ENCODE measurements at places on chromosomes 7 and 10.

GRCh38 chr10:35448687-35449662, 112.7 kb downstream of the CCNY start:
- DNase-seq, result no peak

- DNase-seq, result no peak
Measured at GRCh38 chr7:51705701-51706100, 389.1 kb upstream of the COBL start.

DNA sequence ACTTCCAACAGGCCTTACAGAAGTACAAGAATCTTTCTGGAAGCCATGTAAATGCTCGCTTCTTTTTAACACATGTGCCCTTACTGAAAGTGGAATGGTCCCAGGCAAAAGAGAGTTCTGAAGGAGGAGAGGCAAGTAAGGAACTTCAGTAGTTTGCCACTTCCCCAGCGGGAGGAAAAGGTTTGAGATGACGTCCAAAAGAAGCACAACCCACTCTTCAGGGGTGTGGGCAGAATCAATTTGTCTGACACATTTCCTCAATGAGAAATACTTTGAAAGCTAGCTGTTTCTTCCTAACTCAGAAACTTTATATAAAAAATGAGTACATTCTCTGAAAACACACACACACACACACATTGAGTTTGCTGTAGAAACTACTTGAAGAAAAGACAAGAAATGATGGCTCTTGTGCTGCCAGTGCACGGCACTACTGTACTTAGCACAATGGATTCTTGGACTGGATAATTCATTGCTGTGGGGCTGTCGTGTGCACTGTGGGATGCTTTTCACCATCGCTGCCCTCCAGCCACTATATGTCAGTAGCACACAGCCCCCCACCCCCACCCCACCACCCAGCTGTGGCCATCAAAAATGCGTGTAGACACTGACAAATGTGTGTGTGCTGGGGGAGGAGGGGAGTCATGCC, 183.0 kb downstream of the SRPK2 start:
- no peak for DNase-seq

DNA sequence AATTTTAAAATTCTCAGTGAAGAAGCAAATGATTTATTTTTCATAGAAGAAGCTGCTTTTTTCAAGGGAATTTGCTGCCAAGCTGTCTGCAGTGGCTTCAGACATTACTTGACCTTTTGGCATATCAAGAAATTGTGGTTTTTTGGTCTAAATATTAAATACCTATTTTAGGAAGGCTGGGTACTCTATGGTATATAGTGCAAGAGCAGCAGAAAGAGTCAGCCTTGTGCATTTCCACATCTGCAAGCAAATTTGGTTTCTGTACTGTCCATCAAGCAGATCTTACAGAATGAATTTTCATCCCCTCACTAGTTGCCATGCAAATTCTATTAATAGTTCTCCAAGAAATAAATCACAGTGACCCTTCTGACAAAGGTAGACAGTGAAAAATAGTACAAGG, 222.0 kb downstream of the BICC1 start:
- DNase-seq, result no peak

DNA sequence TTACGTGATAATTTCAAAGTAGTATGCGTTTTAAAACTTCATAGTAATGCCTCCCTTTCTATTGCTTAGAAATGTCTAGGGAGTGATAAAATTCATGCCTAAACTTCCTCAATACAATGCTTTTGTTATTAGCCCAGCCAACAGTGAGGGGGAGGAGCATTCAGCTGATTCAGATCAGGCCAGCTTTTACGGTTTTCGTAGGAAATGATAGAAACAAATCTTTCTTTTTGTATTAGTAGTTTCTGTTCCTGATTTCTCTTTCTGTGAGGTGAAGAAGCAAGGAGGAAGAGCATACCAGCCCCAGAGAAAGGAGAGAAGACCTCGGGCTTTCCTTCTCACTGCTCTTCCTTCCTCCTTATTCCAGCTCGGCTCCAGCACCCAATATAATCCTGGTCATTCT, 35.2 kb upstream of the ITPRID1 start:
- no peak for DNase-seq

DNA sequence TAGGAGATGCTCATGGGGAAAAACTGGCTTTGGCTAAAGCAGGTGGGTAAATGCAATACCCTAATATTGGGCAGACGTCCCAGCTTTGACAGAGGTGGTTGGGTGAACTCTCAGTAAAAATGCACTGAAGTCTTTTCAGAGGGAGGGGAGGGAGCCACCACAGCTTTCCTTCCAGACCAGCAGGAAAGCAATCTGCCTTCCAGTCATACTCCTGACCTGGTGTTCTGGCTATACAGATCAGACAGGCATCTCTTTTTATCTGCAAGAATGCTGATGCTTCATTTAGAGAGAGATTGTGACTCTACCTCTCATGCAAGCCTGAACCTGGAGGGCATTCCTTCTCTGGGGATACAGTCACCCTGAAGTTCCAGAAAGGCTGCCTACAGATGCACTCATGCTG, 52.6 kb upstream of the ICA1 start:
- no peak for DNase-seq

DNA sequence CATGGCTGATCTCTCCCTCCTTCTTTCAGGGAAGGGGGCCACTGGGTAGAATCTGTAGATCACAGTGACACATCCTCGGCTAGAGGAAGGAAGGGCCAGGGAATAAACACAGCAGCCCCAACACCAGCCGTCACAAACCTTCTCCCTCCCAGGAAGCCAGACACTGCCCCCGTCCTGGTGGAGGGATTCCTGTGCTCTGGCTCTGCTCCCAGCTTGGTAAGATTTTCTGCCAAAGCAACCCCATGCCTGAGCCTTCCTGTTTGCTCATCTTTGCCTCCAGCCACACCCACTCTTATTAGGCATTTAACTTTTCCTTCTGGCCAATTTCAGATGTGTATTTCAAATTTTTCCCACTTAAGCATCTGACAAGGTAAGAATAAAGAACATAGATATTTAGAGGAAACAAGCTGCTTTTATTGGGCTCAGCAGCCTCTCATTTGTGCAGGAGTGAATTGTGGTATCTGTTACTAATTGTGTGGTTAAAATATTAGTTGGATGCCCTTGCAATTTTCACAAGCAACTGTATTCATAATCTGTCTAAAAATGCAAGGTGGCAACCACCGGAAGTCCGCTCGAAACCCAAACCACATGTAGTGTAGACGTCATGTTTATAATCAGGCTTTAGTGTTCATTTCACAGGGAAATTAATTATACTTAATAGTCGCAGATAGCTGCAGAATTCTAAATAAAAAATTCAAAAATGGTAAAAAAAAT, 13.2 kb upstream of the NPS start:
- no peak for DNase-seq

DNA sequence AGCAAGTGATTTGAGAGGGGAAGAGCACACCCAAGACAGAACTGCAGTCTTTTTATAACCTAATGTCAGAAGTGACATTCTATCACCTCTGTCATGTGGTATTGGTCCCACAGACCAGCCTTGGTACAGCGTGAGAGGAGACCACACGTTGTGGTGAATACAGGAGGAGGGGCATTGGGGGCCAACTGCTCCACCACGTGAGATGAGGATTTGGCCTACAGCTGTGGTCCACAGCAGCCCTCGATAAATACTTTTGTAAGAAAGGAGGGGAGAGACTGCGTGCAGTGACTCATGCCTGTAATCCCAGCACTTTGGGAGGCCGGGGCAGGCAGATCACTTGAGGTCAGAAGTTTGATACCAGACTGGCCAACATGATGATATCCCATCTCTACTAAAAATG, 243.1 kb downstream of the FGFR2 start:
- no peak for DNase-seq

DNA sequence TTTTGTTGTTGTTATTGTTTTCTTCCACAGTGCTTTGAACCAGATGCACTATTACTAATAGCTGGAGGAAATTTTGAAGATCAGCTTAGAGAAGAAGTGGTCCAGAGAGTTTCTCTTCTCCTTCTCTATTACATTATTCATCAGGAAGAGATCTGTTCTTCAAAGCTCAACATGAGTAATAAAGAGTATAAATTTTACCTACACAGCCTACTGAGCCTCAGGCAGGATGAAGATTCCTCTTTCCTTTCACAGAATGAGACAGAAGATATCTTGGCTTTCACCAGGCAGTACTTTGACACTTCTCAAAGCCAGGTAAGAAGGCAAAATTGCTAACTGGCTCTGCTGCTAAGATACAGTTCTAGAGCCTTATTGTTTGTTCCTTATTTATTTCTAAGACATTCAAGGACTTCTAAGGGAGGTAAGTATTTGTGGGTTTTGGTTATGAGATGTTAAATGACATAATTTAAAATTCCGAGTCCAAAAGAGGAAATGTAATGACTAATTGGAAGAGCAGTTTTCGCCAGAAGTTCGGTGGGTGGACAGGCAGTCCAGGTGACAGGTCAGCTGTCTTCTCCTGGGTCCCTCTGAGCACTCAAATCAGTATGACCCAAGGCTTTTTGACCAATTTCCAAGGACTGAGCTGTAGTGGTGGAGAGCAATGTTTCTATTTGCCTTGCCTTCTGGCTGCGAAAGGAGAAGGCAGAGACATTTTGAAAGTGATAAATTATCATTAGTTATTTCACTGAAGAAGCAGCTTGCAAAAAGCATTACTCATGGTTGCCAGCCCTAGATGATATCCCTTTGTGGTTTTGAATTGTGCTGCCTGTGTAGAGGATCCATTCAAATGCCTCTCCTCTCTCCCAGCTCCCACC, 10.1 kb downstream of the SLC39A12 start:
- DNase-seq, result no peak

GRCh38 chr7:35035511-35035961, 1.7 kb downstream of the DPY19L1 start:
- DNase-seq, result no peak

GRCh38 chr7:31735991-31736982, 49.3 kb downstream of the PPP1R17 start:
- DNase-seq, result no peak

GRCh38 chr10:122298598-122299301, 27.7 kb downstream of the BTBD16 start:
- peak; percentile 41 for DNase-seq

DNA sequence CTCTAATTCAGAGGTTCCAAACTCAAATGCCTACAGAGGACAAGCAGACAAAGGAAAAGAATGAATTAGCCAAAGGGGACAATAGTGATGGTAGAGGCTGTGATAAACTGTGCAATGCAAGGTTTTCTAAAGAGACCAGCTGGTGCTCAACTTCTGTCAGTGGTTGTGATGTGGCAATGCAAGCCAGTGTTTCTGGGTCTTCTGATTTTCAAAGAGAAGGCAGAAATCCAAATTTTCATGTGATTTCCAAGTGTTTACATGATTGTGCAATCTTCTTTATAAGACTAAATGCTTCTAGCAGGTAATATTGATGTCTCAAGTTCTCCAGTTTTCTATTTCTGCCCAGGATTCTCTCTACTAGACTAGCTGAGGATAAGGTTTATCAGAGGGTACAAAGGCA, 135.9 kb downstream of the PCDH15 start:
- no peak for DNase-seq

DNA sequence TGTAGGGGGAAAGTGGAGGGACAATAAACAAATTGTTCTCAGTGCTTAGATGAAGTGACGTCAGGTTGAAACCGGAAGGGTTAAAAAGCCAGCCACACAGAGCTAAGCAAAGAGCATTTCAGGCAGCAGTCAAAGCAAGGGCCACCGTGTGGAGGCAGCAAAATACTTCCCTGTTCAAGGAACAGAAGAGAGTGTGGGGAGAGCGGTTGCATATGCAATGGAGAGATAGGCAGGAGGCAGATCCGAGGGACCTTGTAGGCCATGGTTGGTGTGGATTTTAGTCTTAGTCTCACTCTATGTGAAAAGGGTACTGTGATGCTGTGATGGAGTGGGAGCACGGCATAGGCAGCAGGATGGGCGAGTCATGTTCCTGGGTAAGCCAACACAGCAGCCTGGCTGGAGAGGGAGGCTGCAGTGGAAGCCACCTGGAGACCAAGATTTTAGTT, 3.8 kb upstream of the STN1 start:
- DNase-seq, result no peak

DNA sequence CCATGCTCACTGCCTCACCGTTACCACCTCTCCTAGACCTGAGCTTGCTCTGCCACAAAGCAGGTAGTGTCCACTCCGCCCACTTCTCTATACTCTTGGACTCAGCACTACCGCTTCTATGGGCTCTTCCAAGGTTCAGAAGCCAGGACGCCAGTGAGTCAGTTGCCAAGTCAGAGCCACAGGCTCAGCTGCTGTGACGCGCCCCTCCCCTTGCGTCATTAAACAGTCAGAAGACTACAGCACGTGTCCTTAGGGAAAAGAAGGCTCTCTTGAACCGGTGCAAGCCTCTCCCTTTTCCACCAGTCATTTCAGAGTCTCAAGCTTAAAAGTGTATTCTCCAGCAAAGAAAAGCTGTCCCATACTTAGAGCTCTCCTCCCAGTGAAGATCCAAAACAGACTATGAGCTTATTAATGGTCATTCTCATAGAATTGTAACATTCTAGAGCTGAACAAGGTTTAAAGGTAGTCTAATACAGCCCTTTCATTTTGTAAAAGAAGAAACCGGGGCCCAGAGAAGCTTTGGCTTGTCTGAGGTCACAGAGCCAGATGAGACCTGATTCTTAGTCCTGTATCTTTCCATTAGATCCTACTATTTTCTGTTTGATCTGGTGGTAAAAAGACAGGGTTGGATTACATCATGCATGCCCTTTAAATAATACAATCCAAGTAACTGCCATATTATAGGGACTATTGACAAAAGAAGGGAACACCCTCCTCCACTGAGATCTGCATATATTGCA, 40.9 kb upstream of the MET start:
- DNase-seq, result peak; percentile 56

- DNase-seq, result no peak
Measured at GRCh38 chr7:43590862-43591557, 8.1 kb downstream of the STK17A start.

DNA sequence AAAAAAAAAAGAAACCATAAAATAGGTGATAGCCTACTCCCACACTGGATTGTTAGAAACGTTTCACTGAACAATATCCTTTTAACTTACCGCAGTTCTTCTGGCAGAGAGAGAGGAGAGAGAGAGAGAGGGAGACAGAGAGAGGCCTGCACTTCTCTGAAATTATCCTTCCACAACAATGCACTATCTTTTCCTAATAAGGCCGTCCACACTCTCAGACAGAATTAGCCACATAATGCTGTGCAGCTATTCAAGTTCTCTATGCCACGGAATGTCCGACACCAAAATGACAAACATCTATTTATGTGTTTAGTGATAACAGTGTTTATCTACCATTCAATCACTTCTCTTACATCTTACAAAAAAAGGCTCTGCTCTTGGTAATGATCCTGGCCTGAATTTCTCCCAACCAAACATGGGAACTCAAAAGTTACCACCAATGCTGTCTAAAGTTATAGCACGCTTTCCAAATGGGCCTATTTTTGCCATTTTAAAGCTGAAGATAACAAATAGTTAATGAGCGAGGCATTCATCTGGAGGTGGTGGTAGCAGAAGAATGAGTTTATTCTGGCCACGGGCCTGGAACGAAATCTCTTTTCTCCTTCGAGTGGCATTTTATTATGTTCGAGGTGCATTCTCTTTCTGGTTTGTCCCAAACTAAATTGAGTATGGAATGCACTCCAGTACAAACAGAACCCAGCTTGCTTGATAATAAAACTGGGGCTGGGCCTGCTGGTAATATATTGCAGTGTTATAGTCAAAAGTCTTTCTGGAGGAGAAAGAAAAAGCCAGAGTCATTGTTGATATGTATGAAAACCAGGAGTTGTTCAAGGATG, 160.2 kb upstream of the SVIL start:
- peak; percentile 16 for DNase-seq

Measured in AG09309 (cell line).